ENCODE measurements at places on chromosomes 16 and 17.

GRCh38 chr17:32116937-32117336, 25.4 kb upstream of the RHOT1 start:
- no peak for DNase-seq

DNA sequence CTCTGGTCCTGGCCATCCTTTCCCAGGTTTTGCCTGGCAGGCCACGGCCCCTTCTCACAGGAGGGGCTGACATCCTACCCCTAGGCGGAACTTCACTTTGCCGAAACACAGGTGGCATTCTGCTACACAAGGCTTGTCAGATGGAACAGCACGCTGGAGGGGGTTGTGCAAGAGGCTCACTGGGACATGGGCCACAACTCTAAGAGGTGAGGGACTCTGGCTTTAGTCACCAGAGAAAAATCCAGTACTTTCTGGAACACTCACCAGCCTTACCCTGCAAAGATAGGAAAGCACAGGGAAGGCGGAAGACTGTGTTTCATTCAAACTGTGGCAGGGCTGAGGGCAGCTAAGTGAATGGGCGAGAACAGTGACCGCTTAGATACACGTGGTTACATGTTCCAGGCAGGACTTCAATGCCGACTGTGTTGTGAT, 18.3 kb downstream of the CDC42EP4 start:
- peak; percentile 95 for DNase-seq

GRCh38 chr16:77273815-77274214, 74.6 kb downstream of the SYCE1L start:
- DNase-seq: peak; percentile 54

DNA sequence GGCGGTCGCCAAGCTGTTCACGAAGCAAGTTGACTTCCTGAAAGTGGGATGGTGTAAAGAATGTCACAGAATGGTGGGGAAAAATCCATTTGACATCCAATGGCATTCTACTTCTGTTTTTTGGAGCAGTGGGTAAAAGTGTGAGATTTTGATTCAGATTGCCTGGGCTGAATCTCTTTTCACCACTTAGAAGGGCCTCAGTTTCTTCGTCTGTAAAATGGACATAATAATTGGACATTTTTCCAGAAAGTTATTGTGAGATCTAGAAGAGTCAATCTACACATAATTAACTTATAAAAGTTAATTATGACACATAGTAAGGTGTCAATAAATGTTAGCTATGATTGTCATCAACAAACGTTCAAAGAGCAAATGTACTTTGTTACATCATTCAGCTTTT, 3.0 kb downstream of the KRT40 start:
- no peak for DNase-seq

DNA sequence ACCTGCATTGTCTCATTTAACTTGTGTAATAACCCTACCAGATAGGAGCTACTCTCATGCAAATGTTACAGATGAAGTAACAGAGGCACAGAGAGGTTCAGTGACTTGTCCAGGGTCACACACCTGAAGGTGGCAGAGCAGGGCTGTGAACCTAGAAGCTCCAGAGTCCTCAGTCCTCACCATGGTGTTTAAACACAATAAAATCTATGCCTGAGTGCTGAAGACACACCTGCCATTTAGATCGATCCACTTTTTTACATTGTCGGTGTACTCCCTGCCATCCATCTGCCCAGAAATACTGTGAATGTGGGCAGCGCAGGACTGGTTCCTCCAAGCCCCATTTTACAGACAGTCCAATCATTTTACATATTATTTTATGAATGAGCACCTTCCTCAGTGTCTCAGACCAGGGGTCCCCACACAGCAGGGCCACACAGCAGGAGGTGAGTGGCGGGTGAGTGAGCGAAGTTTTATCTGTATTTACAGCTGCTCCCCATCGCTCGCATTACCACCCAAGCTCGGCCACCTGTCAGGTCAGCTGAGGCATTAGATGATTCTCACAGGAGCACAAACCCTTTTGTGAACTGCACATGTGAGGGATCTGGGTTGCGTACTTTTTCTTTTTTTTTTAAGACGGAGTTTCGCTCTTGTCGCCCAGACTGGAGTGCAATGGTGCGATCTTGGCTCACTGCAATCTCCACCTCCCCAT, 5.6 kb downstream of the IL4R start:
- no peak for DNase-seq

DNA sequence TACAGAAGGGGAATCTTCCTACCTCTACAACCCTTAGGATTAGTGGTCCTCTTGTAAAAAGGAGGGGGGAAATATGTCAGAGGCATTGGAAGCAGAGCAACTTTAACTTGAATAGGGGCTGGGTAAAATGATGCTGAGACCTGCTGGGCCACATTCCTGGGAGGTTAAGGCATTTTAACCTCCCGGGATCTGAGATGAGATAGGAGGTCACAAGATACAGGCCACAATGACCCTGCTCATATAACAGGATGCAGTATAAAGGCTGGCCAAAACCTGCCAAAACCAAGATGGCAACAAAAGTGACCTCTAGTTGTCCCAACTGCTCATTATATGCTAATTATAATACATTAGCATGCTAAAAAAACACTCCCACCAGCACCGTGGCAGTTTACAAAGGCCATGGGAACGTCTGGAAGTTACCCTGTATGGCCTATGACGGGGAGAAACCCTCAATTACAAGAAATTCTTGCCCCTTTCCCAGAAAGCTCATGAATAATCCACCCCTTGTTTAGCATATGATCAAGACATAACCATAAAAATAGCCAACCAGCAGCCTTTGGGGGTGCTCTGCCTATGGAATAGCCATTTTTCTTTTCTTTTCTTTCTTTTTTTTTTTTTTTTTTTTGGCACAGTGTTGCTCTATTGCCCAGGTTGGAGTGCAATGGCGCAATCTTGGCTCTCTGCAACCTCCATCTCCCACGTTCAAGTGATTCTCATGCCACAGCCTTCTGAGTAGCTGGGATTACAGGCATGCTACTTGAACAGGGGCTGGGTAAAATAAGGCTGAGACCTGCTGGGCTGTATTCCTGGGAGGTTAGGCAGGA, 6.2 kb upstream of the C1QTNF1 start:
- DNase-seq: no peak

GRCh38 chr17:77476931-77477805, 336.4 kb downstream of the SEC14L1 start:
- DNase-seq: peak; percentile 85

GRCh38 chr17:66383333-66383732, 80.9 kb downstream of the PRKCA start:
- DNase-seq: no peak

- no peak for DNase-seq
These were observed 1390.1 kb upstream of the CDH8 start for GRCh38 chr16:63426275-63426870.

GRCh38 chr17:3647769-3648555, 11.4 kb downstream of the CTNS start:
- no peak for DNase-seq

DNA sequence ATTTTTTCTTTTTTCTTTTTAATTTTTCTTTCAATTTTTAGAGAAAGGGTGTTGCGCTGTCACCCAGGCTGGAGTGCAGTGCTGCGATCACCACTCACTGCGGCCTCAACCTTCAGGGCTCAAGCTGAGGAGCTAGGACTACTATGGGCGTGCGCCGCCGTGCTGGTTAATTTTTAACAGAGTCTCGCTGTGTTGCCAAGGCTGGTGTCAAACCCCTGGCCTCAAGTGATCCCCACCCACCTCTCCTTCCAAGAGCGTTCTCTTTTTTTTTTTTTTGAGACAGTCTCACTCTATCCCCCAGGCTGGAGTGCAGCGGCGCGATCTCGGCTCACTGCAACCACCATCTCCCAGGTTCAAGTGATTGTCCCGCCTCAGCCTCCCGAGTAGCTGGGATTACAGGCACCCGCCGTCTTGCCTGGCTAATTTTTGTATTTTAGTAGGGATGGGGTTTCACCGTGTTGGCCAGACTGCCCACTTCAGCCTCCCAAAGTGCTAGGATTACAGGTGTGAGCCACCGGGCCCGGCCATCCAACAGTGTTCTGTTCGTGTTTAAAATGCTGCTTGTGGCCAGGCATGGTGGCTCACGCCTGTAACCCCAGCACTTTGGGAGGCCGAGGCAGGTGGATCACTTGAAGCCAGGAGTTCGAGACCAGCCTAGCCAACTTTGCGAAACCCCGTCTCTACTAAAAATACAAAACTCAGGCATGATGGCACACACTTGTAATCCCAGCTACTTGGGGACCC, 14.5 kb upstream of the RPL13 start:
- DNase-seq: no peak
